ENCODE measurements at places on chromosomes 4 and X.
A peak's percentile ranks its signal among the peaks of the same experiment; 100 is the strongest.

DNA sequence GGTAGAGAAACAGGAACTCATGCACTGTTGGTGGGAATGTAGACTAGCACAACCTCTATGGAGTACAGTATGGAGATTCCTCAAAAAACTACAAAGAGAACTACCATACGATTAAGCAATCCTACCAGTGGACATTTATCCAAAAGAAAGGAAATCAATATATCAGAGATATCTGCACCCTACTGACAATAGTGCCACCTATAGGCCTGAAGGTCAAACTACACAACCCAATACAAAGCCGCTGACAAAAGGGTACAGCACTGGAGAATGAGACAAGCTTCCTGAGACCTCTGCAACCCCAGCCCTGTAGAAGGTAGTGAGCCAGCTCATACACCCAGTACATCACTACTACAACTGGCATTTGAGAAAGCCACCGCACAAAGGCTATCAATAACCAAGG, 67.1 kb downstream of the CBR4 start:
- DNase-seq: no peak

DNA sequence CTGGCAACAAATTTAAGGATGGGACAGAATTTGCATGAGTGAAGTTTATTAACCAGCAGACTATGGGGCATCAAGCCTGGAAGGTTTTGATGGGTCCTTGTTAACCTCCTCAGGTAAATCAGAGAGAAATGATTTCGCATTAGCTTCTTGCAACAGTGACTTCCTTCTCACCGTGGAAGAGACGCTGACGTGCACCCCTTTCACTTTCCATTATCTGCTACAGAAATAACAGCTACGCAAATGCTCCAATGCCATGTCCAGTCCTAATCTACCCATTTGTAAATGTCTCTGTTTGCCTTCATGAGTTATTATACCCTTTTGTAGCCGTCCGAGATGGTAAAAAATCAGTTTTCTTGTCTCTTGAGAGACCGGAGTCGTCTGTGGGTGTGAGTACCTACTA, 100.3 kb downstream of the SLC34A2 start:
- DNase-seq: no peak

DNA sequence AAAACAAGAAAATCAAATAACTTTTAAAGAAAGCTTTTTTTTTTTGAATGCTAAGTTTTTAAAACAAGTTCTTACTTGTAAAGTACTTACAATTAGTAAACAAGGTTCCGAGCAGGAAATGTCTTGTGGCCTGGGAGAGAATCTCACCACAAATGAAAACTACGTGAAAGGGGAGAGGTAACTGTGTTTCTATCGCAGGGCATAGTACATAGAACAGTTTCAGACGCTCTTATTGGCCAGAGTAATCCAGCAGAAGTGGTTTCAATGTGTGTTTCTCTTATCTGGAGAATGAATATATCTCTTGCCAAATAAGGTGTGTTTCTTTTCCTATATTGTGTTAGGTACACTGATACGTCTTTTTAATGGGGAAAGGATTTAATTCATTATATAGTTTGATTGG, at the start of gene PLAC8:
Gene PLAC8, minus strand, starts transcription at position 154 of the 400 bp plus-strand sequence. CDS start 6,808 bp downstream, outside the sequence.
- DNase-seq: no peak

GRCh38 chrX:55488593-55489313, 895 bp downstream of the USP51 start:
- DNase-seq: peak; percentile 47

DNA sequence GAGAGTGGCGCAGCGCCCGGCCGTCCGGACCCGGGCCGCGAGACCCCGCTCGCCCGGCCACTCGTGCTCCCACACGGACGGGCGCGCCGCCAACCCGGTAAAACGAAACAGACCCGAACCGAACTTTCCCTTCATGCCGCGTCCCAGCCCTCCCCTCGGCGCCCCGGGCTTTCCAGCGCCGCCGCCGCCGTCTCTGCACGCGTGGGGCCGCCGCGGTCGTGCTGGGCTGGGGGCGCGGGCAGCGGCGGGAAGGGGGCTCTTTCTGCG, 222 bp downstream of the SMAD1 start:
- no peak for DNase-seq

- no peak for DNase-seq
Observed at GRCh38 chrX:20519826-20520225, 253.1 kb upstream of the RPS6KA3 start.

DNA sequence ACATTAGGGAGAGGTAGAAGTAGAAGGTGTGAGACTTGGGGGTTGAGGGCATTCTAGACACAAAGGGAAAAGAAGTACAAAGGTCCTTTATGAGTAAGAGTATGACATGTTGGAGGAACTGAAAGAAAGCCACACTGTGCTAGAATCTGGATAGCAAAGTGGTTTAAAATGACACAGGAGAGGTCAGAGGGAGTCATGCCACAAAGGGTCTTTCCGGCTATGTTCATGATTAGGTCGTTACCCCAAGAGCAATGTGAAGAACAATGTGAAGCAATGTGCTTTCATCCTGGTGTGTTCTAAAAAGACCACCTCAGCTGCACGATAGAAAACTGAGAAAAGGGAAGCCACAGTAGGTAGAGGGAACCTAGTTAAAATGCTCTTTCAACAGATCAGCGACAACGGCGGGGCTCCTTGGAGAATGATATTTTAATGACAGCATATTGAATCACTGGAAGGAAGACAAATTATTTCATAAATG, 29.2 kb downstream of the SMIM14 start:
- no peak for DNase-seq

DNA sequence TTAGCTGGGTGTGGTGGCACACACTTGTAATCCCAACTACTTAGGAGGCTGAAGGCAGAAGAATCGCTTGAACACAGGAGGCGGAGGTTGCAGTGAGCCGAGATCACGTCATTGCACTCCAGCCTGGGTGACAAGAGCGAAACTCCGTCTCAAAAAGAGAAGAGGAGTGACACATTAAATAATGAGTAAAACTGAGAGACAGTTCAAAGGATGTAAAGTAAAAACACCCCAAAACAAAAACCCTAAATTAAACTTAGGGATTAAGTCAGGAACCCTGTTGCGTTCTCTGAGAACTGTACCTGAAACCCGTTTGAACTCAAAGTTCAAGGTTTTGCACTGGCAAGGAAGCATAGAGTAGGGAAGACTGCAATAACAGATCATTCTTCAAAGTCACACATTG, 141.7 kb downstream of the BRWD3 start:
- DNase-seq: no peak

DNA sequence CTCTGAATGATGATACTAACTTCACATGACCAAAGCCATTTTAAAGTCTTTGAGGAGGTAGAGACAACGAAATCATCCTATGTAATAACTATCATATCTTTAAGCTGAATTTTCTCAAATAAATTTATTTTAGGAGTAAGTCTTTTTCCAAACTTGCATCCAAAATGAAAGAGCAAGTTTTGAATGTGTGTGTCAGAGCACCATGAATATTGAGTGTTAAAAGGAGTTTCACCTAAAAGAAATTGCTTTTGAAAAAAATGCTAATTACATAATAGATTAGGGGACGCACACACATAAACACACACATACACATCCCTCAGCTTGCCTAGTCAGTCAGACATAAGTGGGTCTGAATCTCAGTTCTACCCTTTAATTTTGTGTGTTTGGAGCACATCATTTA, 1.9 kb downstream of the ANK2 start:
- no peak for DNase-seq

DNA sequence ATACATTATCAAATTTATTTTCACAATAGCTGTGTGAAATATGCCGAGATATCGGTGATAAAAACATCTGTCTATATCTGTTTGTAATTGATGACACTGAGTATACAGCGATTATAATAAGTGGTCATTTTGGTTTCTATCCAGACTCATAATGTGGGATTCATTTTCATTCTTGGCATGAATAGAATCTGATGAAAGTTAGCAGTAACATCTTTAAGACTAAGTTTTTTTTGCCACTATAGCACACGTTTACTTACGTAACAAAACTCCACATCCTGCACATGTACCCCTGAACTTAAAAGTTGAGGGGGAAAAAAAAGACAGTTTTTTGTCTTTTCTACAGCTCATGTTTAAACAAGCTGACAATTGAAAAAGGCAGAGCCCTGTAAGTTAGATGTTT, 86.4 kb downstream of the PPA2 start:
- no peak for DNase-seq

DNA sequence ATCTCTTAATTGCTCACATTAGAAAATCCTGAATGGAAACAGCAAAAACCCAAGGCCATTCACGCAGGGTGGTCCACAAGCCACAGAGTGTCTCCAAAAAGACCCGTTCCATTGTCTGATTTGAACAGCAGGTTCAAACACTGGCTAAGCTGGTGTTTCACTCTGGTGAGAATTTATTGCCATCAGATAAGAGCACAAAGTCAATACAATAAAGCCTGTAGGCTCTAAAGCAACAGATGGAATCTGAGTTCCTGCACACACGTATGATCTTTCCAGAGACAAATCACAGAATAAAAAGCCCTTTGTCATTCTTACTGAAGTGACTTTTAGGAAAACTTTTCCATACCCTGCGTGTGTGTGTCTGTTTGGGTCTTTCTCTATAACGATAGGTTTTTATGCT, 5.1 kb upstream of the SFRP2 start:
- no peak for DNase-seq

- DNase-seq: no peak
Observed at GRCh38 chrX:72121383-72121782, 10.3 kb downstream of the RTL5 start.

- no peak for DNase-seq
Observed at GRCh38 chr4:148747721-148748268, 305.6 kb upstream of the NR3C2 start.

GRCh38 chr4:152304220-152304619, 231.7 kb downstream of the FBXW7 start:
- no peak for DNase-seq

DNA sequence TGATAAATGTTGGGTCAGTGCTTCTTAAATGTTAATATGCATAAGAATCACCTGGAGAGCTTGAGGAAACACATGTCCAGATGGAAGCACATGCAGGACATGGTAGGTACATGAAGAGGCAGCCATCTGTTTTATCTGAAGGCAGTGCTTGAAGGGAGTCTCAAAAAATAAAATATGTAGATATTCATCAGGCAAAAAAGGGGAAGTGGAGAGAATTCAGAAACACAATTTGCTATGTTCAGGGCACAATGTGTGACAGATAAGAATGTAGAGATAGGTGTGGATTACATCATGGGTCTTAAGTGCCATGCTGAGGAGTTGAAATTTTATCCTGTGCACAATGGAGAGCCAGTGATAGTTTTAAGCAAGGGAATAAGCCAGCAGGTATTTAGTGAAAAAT, 59.6 kb upstream of the CASK start:
- no peak for DNase-seq

DNA sequence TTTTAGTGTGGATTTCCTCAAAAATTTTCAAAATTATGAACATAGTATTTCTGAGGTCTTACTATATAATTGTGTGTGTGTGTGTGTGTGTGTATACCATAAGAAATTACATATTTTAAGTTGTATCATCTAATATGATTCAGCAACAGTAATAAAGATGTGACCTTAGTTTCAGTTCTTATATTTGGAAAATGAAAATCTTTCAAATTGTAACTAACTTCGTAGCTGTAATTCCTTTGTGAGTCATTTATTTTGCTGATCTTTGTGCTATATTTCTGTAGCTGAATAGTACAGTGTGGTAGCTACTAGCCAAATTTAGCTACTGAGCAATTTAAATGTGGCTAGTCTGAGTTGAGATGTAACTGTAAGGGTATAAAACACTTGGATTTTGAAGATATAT, 116.4 kb downstream of the RAP1GDS1 start:
- no peak for DNase-seq

DNA sequence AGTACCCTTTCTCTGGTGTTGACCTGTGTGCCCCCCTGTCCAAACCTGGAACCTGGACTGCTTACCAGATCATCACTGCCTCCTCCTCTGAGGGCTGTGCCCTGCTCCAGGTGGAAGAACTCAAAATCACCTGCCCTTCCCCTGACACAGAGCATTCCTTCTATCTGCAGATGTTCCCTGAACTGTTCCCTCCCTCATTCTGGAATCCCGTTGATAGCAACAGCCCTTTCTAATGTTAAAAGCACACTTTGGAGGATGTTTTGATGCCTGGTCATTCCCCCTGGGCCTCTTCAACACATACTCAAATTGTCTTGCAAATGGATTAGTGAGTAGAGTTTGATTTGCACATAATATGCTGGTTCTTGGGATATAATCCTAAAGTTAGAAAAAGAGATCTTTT, 225.8 kb downstream of the FGF13 start:
- DNase-seq: no peak

DNA sequence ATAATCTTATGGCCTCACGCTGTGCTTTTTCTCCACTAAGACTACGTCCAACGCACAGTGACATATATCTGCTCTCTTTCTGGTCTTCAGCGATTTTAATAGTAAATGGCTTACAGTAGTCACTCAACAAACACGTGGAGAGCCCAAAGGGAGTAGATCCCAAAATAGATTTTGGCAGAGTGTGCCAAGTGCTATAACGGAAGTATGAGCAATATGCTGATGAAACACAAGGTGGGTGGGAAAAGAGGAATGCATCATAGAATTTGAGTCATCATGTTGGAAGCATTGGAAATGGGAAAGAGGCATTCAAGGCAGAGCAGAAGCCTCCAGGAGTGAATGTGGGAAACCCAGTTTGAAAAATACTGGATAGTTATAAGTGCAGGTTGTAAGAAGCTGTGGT, 129.1 kb upstream of the LDB2 start:
- DNase-seq: no peak

DNA sequence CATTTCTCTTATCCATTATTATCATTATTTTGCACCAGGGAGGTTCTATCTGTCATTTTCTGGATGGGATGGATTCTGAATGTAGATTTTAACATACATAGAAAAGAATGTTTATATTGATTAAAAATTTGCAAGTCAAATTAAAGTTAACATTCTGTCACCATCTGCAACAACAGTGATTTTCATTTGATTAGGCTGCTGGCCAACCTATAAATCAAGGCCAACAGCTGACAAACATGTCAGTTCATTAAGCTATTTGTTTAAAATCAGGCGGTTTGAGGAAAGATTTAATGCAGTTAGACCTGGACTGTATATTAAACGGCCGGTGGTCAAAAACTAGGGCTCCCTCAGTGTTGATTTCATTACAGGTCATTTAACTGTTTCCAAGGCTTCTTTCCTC, 109.5 kb upstream of the CBR4 start:
- no peak for DNase-seq

- DNase-seq: no peak
Observed at GRCh38 chrX:135408794-135409193, 12.9 kb upstream of the SMIM10L2A start.

GRCh38 chr4:11908712-11909111, 480.0 kb upstream of the HS3ST1 start:
- DNase-seq: no peak

DNA sequence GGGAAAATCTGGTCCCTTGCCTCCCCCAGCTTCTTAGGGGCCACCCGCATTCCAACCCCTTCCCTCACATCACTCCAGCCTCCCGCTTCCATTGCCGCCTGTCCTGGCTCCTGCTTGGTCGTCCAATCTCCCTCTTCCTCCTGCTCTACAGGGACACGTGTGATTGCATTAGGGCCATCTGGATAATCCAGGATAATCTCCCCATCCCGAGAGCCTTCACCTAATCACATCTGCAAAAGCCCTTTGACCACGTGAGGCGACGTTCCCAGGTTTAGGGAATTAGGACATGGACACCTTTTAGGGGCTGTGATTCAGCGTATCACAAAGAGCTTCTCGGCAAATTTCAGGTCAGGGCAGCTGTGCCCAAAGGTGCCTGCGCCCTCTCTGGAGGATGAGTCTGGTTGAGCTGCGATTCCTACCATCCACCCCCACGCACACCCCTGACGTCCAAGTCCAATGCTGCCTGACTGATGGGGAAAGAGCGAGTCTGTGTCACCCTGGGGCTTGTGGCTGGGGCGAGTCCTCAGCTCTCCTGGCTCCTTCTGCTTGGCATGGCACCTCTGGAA, 104.6 kb downstream of the PSAPL1 start:
- no peak for DNase-seq

GRCh38 chrX:21702725-21703124, 44.6 kb upstream of the KLHL34 start:
- no peak for DNase-seq
